GF-D8 (cell line): ENCODE measurements at places on chromosomes 13 and 19.
A peak's percentile ranks its signal among the peaks of the same experiment; 100 is the strongest.

DNA sequence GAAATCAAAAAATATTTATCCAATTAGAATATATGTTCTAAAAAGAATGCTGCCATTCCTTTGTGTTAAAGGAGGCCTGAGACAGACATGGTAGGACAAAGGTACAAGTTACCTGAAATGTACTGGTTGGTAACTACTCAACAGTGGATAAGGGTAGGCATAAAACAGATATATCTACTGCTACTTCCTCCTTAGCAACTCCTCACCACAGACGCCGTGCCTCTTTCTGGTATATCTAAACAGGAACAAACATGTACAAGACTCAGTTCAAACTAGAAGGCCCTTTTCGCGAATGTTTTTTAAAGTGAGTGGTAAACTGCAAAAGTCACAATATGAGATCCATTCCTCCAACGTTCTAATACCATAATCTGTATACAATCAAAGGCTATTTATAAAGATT is 86.9 kb downstream of the TBC1D4 start:
- DNase-seq, result peak; percentile 80

GRCh38 chr19:31444931-31445330 is 95.7 kb upstream of the TSHZ3 start:
- DNase-seq, result no peak

DNA sequence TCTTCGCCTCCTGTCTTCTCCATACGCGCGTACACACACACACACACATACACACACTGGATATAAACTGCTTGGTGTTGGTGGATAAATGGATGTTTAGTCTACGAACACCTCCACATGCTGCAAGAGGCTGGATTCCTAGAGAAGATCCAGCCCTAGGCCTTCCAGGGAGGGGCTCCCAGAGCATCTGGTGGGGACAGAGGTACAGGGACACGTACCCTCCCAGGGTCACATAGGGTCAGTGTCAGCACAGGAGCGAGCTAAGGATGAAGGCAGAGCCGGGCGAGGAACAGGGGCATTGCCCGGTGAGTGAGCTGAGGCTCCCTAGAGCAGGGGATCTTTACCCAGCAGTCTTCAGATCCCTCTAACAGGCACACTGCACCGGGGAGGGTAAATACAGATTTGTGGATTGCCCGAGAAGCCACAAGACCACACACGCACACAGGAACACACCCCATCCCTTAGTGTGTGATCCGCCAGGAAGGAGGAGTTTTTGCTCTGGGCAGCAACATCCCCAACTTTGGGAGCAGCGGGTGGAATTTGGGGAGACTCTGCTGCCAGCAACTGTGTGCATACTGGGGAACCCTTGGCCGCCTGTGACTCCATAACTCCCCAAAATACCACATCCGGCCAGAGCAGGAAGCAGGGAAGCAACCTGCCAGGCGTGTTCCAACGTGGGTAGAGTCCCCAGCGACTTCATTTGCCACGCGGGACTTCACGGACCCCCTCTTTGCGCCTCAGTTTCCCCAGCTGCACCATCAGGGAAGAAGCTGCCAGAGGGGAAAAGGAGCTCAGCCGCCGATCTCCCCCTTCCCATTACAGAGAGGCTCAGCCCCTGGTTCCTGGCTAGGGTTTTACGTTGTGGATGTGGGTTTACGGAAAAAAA is 5.8 kb upstream of the TLE2 start:
- DNase-seq, result no peak

DNA sequence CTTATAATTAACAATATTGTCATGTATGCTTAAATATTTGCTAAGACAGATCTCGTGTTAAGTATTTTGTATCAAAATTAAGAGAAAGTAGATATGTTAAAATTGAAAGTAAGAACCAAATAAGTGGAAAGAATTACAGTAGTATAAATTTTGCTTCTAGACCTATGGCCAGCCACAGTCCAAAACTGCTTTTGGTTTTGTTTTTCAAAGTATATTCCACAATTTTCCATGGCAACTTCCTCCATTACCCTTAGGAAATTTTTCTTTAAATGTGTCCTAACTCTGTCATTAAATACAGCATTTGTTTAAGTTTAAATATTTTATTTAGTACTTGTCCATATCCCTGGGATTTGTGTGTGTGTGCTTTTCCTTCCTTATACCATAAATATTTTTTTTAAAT is 689.0 kb downstream of the DIAPH3 start:
- DNase-seq, result no peak
